ENCODE measurements at places on chromosomes 2 and 18. TPM values are rescaled to one million over a fixed set of nuclear protein-coding genes. Genes with fewer than 3 reads are reported as not detected.

The CCDC141 gene
- total RNA-seq = not detected

- H3K27ac ChIP-seq = no peak overlapping the region
- H3K4me3 ChIP-seq = no peak overlapping the region
- no peaks in the 10 kb centered on the region for H3K4me1 ChIP-seq
- DNase-seq = no peak
- no peaks in the 10 kb centered on the region for H3K36me3 ChIP-seq
Measured at GRCh38 chr2:8907764-8908288, 70.4 kb upstream of the KIDINS220 start.

DNA sequence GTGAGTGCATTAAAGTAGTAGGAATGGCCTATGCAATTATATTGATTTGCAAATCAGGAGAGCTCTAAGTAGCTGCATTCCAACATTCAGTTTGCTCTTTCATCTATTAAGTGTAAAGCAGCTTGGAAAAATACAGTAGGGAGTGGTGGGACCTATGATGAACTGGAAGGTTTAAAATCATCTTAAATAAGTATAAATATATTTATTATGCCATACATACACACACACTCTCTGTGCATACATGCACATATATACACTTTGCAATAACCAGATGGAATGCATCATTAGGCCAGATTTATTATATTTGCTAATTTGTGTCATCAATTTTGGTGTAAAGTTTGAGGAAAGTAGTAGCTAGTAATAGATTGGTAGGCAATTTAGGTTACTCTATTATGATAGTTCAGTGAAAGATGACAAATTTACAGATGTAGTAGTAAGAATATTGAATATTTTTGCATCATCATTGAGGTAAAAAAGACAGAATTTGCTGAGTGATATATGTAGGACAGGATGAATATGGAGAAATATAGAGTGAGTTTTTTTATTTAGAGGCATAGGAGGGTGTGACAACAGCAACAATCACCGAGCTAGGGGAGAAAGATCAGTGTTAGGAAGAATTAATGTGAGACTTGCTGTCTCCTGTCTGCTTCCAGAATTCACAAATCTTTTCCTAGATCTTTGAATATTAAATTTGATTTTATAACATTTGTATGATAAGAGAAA lies 961.0 kb upstream of the CDH2 start:
- H3K27ac ChIP-seq = no peak overlapping the region
- no peaks in the 10 kb centered on the region for H3K36me3 ChIP-seq
- no peak for DNase-seq
- no peak overlapping the region for H3K4me3 ChIP-seq

The DNAJC27 gene
- total RNA-seq = 3.1 TPM

All from HepG2 (cell line).